ENCODE measurements at places on chromosomes 3 and 15. TPM values are rescaled to one million over a fixed set of nuclear protein-coding genes. Genes with fewer than 3 reads are reported as not detected.

DNA sequence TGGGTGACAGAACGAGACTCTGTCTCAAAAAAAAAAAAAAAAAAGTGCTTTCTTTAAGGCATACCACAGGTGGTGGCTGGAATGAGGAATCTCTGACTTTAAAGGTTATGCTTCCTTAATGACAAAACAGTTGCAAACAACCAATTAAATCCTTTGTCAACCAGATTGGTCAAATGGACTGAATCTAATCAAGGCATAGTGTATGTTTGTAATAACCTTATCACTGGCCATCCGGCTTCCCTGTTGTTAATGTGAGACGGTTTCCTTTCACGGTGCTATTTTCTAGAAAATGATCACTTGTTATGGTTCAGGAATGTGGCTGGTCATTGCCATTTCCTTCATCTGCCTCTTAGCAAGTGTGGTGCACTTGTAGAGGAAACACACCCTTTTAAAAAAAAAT is 75.9 kb downstream of the FLNB start:
- H3K36me3 ChIP-seq, result peaks cover 7% of the 10 kb centered on the region
- no peak for DNase-seq
- H3K4me1 ChIP-seq, result peaks cover 44% of the 10 kb centered on the region
- H3K27ac ChIP-seq, result no peak overlapping the region
- no peaks in the 10 kb centered on the region for H3K27me3 ChIP-seq

GRCh38 chr3:63943678-63944077 is 31.5 kb upstream of the SCAANT1 start:
- peaks cover 14% of the 10 kb centered on the region for H3K36me3 ChIP-seq
- no peak overlapping the region for H3K4me3 ChIP-seq
- DNase-seq, result no peak

Gene GPX1
- 112 TPM for total RNA-seq

- DNase-seq, result no peak
- peak overlapping the region; percentile 9 for H3K27ac ChIP-seq
- H3K4me3 ChIP-seq, result peak overlapping the region; percentile 93
- H3K27me3 ChIP-seq, result no peaks in the 10 kb centered on the region
- peaks cover 5% of the 10 kb centered on the region for H3K36me3 ChIP-seq
- H3K4me1 ChIP-seq, result peaks cover 30% of the 10 kb centered on the region
Measured at GRCh38 chr3:32686713-32687112, 1.7 kb downstream of the CNOT10 start.

Gene SOX14
- not detected for total RNA-seq

Gene CKMT1A
- total RNA-seq, result not detected

Measured in activated T-cell treated with anti-CD3 and anti-CD28 coated beads, Interleukin-2, amount 50 U/mL, for 72 hours (primary cell).